ENCODE measurements at places on chromosomes 13 and 19.

GRCh38 chr13:48731957-48732569 is 78.3 kb downstream of the CYSLTR2 start:
- DNase-seq: no peak

DNA sequence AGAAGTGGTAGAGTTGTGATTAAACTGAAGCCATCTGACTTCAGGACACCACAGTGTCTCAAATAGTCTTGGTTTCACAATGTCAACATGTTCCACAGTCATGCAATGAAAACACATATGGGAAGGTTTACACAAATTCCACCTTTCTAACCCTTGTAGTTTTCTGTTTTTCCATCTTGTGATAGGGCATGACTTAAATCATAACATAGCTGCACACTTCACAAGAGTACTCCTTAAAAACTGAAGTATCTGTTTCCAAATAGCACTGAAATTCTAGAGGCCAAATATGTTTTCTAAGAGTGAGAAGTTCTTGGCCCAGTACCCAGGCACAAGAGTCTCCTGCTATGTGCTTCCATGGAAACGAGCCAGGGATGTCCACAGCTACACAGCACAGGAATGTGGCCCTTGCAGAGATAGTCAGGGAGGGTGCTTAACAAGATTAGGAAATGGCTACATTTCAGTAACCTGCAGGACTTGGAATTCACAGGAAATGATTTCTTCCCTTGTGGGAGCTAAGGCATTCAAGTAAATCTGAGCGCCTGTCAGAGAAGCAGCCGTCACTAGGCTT is 269.1 kb downstream of the NDFIP2 start:
- no peak for DNase-seq

DNA sequence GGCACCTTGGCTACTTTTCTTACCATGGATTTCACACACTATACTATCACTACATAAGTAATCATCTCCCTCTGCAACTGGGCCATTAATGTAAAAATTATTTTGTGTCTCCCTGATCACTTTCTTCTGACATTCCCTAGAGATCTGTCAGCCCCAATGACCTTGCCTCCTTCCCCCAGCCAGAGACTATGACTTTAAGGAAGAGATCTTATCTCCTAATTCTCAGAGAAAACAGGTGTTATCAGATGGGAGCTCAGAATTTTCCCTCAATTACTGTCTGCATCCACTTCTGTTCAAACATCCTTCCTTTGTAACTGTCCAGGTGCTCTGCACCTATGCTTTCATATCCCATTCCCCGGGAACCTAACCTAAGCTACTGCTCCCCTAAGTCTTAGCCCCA is 397.5 kb downstream of the DIAPH3 start:
- DNase-seq: no peak

- peak; percentile 62 for DNase-seq
These were observed at the start of gene NFIC for GRCh38 chr19:3365836-3366752. Gene NFIC (plus strand): TSS chr19:3366583. CDS start chr19:3366637, 54 bp downstream.

GRCh38 chr13:94556621-94557020 is 39.3 kb downstream of the TGDS start:
- no peak for DNase-seq

- DNase-seq: no peak
These were observed 47.7 kb downstream of the KLF2 start for GRCh38 chr19:16372065-16372915.

GRCh38 chr13:29702912-29703351 is 107.4 kb upstream of the SLC7A1 start:
- DNase-seq: no peak

GRCh38 chr13:36192166-36192565 is 22.2 kb downstream of the SOHLH2 start:
- DNase-seq: no peak

DNA sequence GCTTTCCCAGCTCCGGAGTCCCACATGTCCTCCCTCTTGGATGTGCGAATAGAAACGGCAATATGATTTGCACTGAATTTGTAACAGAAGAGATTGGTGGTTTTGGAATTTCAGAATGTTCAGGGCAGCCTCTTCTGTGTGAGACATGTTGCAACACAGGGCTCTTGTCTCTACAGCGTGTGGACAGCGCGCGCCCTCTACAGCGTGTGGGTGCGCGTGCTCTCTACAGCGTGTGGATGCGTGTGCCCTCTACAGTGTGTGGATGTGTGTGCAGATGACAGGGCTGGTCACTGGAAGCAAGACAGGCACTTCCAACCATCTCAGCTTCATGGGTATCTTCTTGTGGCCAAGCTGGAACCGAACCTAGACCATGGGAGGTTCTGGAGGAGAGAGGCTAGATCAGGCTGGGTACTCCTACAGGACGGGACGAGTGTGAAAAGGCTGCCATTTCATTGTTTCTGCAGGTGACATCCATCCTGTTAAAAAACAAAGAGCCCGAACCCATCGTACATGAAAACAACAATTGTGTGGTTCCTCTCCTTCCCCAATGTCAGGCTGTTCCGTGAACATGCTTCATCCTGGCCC is 78.4 kb downstream of the TEX29 start:
- DNase-seq: no peak

DNA sequence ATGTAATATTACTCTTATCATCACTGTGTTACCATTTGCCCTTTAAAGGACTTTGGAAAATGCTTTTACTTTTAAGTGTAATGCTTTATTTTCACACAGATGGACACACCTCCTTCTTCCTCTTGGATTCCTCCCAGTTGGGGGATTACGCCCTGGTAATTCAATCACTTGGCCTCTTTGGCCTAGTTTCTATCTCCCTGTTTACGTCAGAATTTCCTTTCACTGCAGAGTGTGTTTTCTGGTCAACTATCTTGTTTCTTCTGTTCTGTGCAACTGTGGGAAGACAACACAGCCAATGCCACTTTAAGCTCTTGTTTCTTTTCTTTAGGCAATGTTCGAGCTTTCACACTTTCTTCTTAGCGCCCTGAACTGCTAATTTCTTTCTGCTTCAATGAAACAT is 257.3 kb upstream of the MAB21L1 start:
- no peak for DNase-seq

- no peak for DNase-seq
These were observed 21.8 kb downstream of the NOSIP start for GRCh38 chr19:49558591-49558990.

DNA sequence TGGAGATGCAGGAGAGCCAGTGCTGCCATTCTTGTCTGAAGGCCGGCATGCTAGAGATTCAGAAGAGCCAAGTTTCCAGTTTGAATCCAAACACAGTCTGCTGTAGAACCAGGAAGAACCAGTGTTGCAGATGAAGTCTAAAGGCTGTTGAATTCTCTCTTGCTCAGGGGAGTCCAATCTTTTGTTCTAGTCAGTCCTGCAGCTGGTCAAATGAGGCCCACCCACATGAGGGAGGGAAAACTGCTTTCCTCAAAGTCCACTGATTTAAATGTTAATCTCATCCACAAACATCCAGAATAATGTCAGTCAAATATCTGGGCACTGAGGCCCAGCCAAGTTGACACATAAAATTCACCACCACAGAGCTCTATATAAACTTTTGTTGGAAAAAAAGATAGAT is 136.6 kb downstream of the FRY start:
- no peak for DNase-seq

DNA sequence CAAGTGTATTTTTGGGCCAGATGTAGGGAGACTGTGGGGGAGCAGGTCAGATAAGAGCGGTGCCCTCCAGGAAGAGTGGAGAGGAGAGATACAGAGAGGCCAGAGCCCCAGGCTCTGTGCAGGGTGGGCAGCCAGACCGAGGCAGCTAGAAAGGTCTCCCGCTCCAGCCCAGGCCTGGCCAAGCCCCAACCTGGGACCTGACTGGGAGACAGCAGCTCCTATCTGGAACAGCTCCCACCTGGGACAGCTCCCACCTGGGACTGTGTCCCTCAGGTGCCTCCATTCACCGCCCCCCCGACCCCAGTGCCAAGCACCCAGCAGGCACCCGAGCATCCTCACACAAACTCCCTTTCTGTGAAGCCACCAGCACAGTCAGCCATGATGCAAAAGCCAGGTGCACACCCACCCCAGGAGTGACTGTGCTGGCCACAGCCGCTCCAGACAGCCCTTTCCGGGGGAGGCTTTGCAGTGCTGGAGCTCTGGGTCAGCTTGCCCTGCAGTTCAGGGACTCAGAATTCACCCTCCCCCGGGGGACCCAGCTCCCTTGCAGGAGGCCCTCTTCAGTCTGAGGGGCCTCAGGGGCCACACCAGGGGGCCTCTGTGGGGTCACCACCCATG is 2.1 kb upstream of the GRTP1 start:
- no peak for DNase-seq

GRCh38 chr13:40960716-40961115 is 58.4 kb downstream of the ELF1 start:
- DNase-seq: no peak

DNA sequence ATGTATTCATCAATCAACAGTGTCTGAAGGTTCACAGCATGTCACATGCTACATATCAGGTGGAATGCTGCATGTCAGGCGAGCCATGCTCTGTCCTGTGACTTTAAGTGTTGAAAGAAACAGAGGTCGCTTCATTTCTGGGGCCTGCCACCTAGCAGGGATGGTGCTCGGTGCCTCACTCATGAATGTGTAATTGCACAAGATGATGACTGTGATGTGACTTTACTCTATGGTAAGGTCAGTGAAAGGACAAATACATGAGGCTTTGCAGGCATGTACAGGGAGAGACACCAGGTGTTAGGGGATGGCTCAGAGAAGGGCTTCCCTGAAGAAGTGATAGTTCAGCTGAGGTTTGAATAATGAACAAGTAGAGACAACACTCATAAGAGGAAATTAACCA is 66.7 kb downstream of the FRY start:
- DNase-seq: no peak

GRCh38 chr19:34436716-34437115 is 8.5 kb downstream of the UBA2 start:
- no peak for DNase-seq

GRCh38 chr13:20847296-20847695 is 55.2 kb downstream of the XPO4 start:
- no peak for DNase-seq

GRCh38 chr13:94323764-94324758 is 155.4 kb downstream of the DCT start:
- DNase-seq: no peak

DNA sequence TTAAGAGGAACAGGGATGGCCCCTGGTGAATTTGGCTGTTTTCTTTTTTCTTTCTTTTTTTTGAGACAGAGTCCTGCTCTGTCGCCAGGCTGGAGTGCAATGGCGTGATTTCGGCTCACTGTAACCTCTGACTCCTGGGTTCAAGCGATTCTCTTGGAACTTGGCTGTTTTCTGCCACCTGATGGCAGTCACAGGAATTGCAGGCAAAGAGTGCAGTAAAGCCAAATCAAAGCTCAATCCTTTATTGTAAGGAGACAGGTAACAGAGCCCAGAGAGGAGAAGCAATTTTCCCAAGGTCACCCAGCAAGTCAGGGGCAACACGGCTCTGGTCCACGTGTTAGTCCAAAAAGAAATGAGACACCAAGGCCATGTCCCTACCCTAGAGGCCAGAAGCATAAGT is 6.2 kb downstream of the TINCR start:
- DNase-seq: no peak

- peak; percentile 66 for DNase-seq
These were observed 49.0 kb upstream of the FRY start for GRCh38 chr13:31982540-31982939.

- no peak for DNase-seq
These were observed 80.6 kb downstream of the KDM4B start for GRCh38 chr19:5049561-5049960.

All from DMS79 (cell line).